Activated CD4-positive, alpha-beta T cell treated with anti-CD3 and anti-CD28 coated beads, Interleukin-2, amount 50 U/mL, for 24 hours (primary cell): ENCODE measurements at places on chromosomes 5 and 9.

- DNase-seq, result no peak
These were observed 22.8 kb upstream of the ERBIN start for GRCh38 chr5:65903581-65903980.

- DNase-seq, result no peak
These were observed 435.3 kb downstream of the NR2F1-AS1 start for GRCh38 chr5:93145767-93146166.

DNA sequence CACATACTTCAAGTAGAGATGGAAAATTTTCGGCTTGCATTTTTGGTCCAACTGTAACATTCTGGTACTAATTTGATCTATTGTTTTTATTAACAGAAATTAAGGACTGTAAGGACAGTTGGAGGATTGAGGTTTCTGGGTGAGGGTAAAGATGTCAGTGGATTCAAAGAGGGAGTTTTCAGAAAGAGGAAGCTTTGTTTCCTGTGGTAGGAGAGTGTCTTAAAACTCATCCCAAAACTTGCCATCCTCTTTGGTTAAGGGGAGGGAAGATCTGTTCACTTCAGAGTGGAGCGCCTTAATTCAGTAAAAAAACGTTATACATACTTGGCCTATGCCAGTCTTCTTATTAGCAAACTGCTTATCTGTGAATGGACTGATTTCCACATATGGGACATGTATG lies 13.8 kb downstream of the CNTRL start:
- DNase-seq, result no peak

DNA sequence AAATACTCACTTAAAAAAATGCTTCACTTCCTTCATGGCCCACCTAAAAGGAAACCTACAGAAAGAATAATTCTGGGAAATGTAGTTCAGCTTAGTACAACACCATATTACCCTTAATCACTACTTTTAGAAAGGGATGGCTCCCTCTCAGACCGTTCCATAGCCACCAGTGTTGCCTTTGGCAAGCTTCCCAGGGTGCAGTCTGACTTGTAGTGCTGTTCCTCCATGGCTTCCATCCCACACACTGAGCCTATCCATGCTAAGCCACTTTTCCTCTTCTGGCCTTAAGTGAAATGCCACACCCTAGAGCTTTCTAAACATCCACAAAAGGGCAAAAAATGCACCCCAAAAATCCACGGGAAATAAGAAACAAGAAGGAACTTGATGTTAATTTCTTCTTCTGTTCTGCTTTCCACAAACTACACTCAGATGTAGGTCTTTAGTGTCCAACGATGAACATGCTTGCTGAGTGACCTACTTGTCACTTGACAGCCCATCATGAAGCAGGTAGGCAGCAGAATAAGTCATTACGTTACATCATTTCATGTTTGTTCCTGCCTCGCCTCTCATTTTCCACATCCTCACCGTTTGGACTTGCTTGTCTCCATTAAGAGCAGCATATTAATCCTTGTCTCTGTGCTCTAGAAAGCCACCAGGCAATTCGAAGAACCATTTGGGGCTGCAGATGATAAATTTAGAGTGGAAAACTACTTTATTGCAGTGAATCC lies 391.1 kb upstream of the GRAMD2B start:
- DNase-seq, result no peak

DNA sequence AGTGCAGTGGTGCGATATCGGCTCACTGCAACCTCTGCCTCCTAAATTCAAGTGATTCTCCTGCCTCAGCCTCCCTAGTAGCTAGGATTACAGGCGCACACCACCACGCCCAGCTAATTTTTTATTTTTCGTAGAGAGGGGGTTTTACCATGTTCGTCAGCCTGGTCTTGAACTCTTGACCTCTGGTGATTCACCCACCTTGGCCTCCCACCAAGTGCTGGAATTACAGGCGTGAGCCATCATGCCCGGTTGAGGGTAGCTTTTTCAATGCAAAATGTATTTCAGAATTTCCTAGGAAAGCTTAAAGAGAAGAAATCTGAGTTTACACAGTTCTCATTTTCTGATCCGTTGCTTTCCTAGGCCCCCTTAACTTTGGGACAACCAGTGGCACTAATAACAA lies 15.7 kb downstream of the BDP1 start:
- no peak for DNase-seq

- DNase-seq, result no peak
These were observed 29.7 kb downstream of the PRRT1B start for GRCh38 chr9:131574730-131575640.
